ENCODE measurements at places on chromosomes 3 and 15. TPM values are rescaled to one million over a fixed set of nuclear protein-coding genes. Genes with fewer than 3 reads are reported as not detected.

OXNAD1 gene
- total RNA-seq, result 13.1 TPM

GRCh38 chr15:34810443-34811129 lies 15.2 kb upstream of the ACTC1 start:
- no peak overlapping the region for H3K4me3 ChIP-seq
- no peaks in the 10 kb centered on the region for H3K27me3 ChIP-seq
- peaks cover 12% of the 10 kb centered on the region for H3K4me1 ChIP-seq
- no peaks in the 10 kb centered on the region for H3K36me3 ChIP-seq

- peaks cover 67% of the 10 kb centered on the region for H3K4me1 ChIP-seq
- H3K36me3 ChIP-seq, result peaks cover 24% of the 10 kb centered on the region
- H3K27me3 ChIP-seq, result no peaks in the 10 kb centered on the region
- H3K27ac ChIP-seq, result peak overlapping the region; percentile 84
- peak; percentile 63 for DNase-seq
Measured at GRCh38 chr3:120418866-120419490, 31.8 kb downstream of the FSTL1 start.

DNA sequence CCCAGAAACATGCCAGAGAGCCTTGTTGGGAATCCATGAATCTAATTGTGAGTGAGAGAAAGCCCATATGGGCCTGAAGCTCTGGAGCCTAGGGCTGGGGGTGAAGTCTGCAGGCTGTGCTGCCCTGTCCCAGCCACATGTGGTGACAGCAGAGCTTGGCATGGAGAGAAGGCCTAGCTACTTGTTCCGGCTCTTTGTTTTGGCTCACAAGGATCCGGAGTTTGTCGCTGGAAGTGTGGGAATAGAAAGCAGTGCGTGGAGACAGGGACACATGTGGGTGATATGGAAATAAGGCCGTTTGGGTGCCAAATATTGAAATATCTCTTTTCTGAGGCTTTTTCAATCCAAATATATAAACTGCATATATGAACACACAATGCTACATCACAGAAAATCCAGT lies 78.2 kb downstream of the CLSTN2 start:
- no peaks in the 10 kb centered on the region for H3K4me1 ChIP-seq
- H3K27ac ChIP-seq, result no peak overlapping the region
- no peak overlapping the region for H3K4me3 ChIP-seq
- no peak for DNase-seq
- no peaks in the 10 kb centered on the region for H3K36me3 ChIP-seq
- no peaks in the 10 kb centered on the region for H3K27me3 ChIP-seq

KCNH8 gene
- not detected for total RNA-seq

DNA sequence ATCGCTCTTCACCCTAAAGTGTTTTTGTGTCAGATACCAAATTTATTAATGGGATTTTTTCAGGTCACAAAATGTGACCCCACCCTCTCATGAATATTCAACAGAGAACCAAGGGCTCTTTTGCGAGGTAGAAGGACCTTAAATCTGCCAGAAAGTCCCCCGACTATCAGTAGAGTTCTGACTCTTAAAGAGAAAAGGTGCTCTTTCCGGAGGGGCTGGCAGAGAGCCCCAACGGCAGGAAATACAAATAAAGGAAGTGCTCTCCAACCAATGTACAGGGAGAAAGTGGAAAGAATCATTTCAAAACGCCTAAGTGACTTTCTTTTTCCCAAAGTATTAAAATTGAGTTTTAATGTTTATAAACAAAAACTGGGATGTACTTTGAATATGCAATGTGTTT lies 517.2 kb downstream of the FOXP1 start:
- DNase-seq, result peak; percentile 26
- H3K4me3 ChIP-seq, result peak overlapping the region; percentile 77
- H3K4me1 ChIP-seq, result peaks cover 63% of the 10 kb centered on the region

DNA sequence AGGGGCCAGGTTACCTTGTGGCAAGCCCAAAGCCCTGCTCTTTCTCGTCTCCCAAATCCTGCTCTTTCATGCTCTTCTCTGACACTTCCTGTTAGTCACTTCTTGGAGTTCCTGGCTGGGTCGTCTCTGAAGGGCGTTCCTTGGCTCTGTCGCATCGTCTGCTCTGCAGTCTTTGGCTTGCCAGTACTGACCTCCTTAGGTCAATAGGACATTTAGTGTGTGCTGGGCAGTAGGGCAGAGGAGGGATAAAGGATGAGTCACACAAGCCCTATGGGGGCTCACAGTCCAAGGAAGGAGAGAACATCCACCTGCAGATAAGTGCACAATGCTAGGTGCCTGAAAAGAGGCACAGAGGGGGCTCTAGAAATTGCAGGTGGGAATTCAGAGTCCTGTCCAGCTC lies 87.5 kb downstream of the FAM43A start:
- peak; percentile 53 for DNase-seq
- H3K27me3 ChIP-seq, result no peaks in the 10 kb centered on the region
- no peak overlapping the region for H3K4me3 ChIP-seq
- peaks cover 23% of the 10 kb centered on the region for H3K4me1 ChIP-seq
- no peaks in the 10 kb centered on the region for H3K36me3 ChIP-seq
- H3K27ac ChIP-seq, result no peak overlapping the region

GRCh38 chr3:6528951-6529350 lies 332.0 kb upstream of the GRM7 start:
- no peaks in the 10 kb centered on the region for H3K27me3 ChIP-seq
- H3K4me1 ChIP-seq, result peaks cover 3% of the 10 kb centered on the region
- H3K4me3 ChIP-seq, result no peak overlapping the region
- no peak overlapping the region for H3K27ac ChIP-seq

- H3K27me3 ChIP-seq, result no peaks in the 10 kb centered on the region
- no peaks in the 10 kb centered on the region for H3K4me1 ChIP-seq
- H3K4me3 ChIP-seq, result no peak overlapping the region
Measured at GRCh38 chr3:146425341-146425740, 44.0 kb downstream of the PLSCR2 start.

DUOXA1 gene
- total RNA-seq, result 0.70 TPM

DNA sequence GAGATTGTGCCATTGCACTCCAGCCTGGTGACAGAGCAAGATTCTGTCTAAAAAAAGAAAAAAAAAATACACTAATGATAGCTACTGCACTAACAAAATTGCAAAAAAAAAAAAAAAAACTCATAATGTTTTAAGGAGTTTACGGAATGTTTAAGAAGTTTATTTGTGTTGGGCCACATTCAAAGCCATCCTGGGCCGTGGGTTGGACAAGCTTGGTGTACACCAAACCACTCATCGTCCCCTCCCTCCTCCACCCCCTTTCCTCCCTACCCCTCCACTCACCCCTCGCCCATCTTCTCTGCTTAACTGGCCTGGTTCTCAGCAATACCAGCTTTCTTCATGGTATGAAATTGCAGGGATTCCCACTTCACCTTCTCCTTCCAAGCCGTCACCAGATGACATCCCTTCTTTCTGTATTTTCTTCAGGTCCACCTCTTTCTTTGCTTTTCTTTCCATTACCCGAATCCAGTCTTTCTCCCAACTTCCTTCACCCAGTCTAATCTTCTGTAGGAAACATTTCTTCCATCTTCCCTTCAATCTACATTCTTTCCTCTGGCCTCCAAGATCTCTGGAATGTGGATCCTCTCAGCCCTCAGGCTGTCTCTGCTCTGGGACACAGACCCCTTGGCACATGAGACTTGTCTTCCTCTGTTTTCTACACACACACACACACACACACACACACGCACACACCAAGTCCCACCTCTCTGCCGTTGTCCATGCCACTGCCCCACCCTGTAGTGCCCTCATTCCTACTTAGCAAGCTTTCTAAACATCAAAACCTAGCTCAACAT lies 3.5 kb upstream of the MESP1 start:
- no peak for DNase-seq
- no peak overlapping the region for H3K4me3 ChIP-seq

DNA sequence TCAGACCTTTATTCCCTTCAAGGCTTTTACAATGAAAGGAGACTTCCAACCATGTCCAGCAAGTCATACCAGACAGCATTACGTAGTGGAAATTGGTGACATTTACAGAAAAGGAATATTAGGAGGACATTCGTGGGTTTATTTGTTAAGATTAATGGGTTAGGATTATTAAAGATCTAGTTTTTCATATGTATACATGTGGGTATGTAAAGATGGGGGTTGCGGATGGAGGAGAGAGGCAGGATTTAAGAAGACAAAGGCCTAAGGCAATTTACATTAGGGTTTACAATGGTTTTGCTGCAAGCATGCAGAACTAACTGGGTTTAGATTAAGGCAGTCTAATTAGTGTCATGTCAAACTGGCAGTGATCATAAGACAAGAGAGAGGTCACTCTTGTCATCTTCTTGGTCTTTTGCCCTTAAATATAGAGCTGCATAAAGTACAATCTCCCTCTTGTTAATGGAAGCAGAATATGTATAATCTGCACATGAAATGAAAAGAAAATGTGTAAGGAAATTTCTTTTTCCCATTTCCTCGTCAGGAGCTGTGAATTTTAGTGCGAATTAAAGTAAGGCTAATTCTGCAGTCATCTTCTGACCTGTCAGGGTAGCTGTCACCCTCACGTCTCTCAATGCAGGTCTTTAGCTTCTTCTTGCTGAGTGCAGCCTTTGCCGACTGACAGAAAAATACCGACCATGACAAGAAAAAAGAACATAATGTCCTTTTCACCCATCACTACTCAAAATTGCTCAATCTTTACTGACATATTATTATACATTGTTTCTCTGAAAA lies 258.9 kb upstream of the MEIS2 start:
- H3K27me3 ChIP-seq, result no peaks in the 10 kb centered on the region
- no peaks in the 10 kb centered on the region for H3K4me1 ChIP-seq
- no peak overlapping the region for H3K27ac ChIP-seq
- no peak for DNase-seq
- H3K36me3 ChIP-seq, result no peaks in the 10 kb centered on the region

GRCh38 chr3:119457246-119457645 lies 6.2 kb downstream of the TMEM39A start:
- H3K4me3 ChIP-seq, result no peak overlapping the region
- H3K4me1 ChIP-seq, result peaks cover 25% of the 10 kb centered on the region
- peaks cover 4% of the 10 kb centered on the region for H3K36me3 ChIP-seq
- no peaks in the 10 kb centered on the region for H3K27me3 ChIP-seq

GRCh38 chr3:173653781-173654180 lies 256.2 kb downstream of the NLGN1 start:
- no peaks in the 10 kb centered on the region for H3K36me3 ChIP-seq
- H3K4me1 ChIP-seq, result no peaks in the 10 kb centered on the region
- no peaks in the 10 kb centered on the region for H3K27me3 ChIP-seq

DNA sequence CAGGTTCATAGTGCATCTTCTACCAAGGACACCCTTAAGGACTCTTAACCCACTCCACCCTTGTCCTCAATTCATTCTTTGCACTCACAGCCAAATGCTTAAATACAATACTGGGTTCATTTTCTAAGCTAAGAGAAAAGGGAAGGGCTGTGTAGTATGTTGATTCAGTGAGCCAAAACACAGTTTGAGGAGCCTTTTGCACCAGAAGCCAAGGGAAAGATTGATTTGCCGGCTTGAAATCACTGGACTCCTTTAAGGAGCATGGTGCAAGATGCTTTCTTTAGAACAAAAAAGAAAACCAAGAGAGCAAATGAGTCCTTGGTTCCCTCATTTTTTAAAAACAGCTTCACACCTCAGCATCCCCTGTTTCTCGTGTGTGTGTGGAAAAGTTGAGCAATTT lies 47.8 kb downstream of the BOC start:
- no peak overlapping the region for H3K27ac ChIP-seq
- no peaks in the 10 kb centered on the region for H3K36me3 ChIP-seq
- no peak overlapping the region for H3K4me3 ChIP-seq
- H3K27me3 ChIP-seq, result no peaks in the 10 kb centered on the region
- peaks cover 28% of the 10 kb centered on the region for H3K4me1 ChIP-seq
- DNase-seq, result no peak

All from heart right ventricle (tissue), 16 donors.